ENCODE measurements at places on chromosomes 16 and 17. TPM values are rescaled to one million over a fixed set of nuclear protein-coding genes. Genes with fewer than 3 reads are reported as not detected.

DNA sequence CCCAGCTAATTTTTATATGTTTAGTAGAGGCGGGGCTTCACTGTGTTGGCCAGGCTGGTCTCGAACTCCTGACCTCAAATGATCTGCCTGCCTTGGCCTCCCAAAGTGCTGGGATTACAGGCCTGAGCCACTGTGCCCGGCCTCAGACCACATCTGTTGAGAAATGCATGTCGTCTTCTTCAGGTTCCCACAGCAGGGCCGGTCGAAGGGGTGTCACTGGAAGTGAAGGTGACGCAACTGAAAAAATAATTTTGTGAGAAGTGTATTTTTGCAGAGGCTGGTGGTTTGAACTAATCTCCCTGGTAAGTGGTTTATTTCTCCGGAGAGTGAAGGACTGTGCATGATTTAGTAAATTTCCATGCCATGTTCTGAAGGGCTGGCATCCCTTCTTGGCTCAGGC, 33.4 kb upstream of the IL34 start:
- DNase-seq: no peak

DNA sequence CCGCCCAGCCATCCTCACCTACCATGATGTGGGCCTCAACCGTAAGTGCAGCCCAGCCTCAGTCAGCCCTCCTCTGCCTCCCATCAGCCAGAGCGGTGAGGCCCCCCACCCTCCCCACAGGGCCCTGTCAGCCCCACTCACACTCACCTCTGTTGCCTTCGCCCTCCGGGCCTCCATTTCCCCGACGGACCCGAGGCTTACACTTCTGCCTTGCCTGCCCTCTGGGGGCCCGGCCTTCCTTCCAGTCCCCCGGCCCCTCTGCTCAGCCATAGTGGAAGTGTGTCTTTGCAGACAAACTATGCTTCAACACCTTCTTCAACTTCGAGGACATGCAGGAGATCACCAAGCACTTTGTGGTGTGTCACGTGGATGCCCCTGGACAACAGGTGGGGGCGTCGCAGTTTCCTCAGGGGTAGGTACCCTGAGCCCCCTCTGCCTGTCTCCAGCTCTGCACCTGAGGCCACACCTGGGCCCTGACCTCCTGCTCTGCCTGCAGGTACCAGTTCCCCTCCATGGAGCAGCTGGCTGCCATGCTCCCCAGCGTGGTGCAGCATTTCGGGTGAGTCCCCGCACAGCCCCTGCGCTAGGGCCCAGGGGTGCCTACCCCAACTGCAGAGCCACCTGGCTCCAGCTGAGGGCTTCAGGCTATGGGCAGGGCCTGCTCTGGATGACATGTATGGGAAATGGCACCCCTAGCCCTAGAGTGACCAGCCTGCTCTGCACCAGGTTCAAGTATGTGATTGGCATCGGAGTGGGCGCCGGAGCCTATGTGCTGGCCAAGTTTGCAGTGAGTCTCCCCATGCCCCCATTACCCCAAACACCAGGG, 4.1 kb downstream of the NDRG4 start:
- no peak for DNase-seq

DNA sequence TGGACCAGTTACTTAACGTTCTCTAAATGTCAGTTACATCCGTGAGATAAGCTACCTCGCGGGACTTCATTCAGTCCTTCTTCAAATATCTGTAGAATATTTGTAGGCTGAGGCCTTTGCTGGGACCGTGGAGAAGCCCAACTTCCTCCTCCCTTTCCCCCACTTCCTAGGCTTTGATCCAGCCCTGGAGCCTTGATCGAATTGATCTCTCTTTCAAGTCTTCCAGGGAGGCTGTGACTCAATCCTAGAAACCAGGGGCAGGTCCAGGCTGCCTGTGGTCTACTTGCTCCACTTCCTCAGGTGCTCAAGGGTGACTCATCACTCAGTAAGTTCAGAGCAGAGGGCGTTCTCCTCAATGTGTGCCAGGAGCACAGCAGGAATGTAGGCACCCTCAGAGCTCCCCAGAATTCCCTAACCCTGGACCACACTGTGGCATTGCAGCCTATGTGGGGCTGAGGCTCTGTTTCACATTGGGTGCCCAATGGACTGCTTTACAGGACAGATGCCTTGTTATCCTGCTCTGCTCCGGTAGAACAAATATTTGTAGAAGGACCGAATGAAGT, 11.2 kb upstream of the CEP20 start:
- DNase-seq: peak; percentile 89

DNA sequence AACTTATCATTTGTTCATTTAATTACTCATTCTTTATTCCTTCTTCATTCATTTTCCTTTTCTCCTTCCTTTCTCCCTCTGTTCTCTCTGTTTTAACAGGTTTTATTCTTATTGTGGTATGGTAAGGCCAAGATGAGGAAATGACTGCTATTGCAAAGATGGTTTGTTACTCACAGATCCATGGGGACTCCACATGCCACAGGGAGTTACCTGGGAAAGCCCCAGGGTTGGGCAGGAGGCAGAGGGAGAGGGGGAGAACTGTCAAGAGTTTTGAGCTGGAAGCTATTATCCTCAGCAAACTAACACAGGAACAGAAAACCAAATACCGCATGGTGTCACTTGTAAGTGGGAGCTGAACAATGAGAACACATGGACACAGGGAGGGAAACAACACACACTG, 453.3 kb downstream of the WWOX start:
- DNase-seq: no peak

The NXPH3 gene
- total RNA-seq: 0.28 TPM

- no peak for DNase-seq
Measured at GRCh38 chr17:75044716-75045115, 2.1 kb downstream of the ATP5PD start.

DNA sequence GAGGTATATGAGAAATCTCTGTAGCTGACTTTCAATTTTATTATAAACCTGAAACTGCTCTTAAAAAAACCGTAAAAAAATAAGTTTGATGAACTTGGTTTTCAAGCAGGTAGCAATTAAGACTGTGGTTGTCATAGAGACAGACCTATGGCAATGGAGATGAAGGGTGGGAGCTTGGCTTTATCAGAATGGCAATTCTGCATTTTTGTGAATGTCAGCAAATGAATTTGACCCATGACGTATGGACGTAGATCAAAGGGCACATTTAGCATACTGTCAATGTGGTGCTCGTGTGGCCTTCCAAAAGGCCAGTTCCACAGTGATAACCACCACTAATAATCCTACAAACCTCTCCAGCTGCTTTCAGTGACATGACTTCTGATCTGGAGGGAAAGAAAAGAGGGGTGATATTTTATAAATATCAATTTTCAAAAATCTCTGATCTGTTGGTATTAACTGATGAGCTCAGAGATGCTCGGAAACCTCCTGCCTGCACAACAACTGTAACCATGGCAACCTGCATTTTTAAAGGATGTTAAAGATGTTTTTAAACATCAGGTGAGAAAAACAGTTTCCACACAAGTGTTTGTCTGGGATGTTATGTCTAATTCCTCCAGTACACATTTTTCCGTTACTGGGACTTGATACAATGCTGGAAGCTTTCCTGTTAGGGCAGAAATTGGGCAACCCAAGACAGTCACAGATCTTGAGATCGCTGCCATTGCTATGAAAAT, 533.7 kb downstream of the CDH13 start:
- no peak for DNase-seq

GRCh38 chr16:80602894-80603293, 62.1 kb downstream of the DYNLRB2 start:
- peak; percentile 6 for DNase-seq

DNA sequence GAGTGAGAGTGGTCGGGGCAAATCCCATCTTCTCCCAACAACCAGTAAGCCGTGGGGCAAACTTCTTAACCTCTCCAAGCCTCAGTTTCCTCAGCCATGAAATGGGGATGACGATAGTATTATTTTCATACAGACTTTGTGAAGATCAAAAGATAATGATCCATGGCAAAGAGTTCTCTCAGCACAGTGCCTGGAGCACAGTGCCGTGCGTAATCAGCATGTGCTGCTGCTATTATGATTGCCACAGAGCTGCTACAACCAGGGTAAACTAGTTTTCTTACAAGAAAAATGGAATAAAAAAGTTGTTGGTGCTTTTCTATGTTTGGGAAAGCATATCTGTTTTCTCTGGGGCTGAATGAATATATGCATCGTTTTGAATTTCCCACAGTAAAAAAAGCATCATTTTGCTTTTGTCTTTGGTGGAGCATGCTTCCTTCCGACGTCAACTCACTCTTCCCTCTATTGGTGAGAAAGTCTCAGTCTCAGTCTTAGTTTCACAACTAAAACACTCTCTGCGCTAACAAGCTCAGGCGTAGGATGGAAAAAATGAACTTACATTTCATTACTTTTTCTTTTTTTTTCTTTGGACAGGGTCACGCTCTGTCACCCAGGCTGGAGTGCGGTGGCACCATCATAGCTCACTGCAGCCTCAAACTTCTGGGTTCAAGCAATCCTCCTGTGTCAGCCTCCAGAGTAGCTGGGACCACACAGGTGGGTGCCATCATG, 37.2 kb downstream of the CDK5R1 start:
- DNase-seq: no peak

DNA sequence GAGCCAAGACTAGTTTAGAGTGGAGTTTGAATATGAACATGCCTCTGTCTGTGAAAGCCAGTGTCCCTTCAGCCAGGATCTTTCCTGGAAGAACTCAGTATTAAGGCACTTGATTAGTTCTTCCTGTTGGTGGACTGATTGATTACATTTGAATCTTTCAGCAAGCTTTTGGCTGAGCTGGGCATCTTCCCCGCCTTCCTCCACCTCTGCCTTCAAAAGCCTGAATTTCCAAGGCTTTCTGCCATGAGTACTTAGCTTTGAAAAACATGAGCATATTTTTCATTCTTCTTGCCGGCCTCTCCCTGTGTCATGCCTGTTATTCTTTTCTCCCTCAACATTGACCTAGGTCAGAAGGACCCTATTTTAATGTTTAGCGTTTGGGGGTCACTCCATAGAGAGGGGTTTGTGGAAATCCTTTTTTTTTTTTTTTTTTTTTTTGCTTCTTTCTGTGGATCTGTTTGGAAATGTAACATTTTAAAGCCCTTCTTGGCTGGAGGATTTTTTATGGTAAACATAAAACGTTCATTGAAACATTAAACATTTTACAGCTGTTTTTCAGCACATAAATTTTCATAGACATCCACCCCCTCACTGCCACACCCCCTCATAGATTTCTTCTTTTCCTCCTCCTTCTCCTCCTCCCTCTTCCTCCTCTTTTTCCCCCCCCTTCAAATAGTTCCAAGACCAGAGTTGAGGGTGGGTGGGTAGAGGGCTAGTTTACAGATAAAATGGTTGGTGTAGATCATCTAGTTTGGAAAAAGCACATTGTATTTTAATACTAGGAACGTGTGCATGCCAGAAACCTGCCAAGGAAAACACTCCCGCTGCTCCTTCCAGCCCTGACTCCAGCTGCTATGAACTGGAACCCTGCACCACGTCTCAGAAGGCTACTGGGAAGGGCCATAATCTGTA, 645.9 kb downstream of the WWOX start:
- DNase-seq: no peak

The IRF8 gene
- total RNA-seq: not detected

DNA sequence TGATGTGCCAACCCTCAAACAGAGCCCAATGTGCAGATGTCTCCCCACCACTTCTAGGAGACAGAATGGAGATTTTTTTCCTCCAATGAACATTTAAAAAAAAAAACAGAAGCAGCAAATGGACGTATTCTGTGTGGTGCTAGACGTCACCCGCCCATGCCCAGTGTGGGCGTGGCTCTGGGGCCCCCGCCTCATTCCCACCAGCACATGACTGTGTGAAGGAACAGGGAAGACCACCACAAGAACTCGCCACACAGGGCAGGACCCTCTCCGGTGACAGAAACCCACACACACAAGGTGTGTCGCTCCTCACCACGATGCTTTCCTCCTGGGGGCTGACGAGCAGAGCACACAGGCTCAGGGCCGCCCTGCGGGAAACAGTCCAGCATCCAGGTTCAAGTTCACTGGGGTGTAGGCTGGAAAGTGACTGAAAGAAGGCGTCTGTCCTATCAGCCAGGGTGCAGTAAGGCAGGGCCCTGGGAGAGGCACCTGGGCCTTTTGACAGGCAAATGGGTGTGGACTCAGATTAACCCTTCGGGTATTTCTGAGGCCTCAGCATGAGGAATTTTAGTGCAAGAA, 53.5 kb downstream of the KLHDC4 start:
- no peak for DNase-seq

The CDC42EP4 gene
- 16.1 TPM for total RNA-seq

- peak; percentile 31 for DNase-seq
Measured at GRCh38 chr16:47519037-47519436, 57.9 kb downstream of the PHKB start.

The CDT1 gene
- 4.7 TPM for total RNA-seq

DNA sequence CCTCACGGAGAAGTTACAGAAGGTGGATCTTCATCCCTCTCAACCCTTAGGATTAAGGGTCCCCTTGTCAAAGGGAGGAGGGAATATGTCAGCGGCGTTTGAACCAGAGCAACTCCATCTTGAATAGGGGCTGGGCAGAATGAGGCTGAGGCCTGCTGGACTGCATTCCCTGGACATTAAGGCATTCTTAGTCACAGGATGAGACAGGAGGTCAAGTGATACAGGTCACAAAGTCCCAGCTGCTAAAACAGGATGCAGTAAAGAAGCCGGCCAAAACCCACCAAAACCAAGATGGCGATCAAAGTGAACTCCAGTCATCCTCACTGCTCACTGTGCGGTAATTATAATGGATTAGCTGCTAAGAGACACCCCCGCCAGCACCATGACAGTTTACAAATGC, 36.7 kb downstream of the RBFOX3 start:
- DNase-seq: no peak

- DNase-seq: no peak
Measured at GRCh38 chr17:39092692-39093230, 58.7 kb downstream of the PLXDC1 start.

DNA sequence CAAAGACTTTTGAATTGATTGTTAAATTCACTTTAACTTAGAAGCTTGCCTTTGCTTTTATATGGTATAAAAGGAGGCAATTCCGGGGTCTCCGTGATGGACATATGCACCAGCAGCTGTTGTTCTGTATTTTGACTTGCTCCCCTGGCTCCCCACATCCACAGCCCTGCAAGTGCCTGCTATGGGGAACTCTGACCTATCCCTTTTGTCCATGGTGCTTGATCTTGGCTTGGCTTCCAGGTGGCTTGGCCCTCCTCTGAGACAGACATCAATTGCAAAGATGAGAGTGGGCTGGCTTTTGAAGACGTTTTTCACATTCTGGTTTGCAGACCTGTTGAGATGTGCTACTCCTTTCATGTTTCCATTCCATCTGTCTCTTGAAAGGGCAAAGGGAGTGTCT, 26.9 kb downstream of the TOM1L1 start:
- DNase-seq: no peak

DNA sequence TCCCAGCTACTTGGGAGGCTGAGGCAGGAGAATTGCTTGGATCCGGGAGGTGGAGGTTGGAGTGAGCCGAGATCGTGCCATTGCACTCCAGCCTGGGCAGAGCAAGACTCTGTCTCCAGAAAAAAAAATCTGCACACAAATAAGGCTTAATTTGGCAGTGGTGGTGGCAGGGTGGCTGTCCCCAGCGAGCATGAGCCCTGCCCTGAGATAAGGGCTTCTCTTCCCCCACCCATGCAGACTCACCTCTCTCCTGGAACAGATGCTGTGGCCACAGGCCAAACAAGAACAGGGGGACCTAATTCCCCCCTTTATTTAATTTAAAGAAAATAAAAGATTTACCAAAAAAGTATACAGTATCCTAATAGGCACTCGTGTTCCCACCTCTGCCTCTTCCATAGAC, 157.2 kb downstream of the RAB11FIP4 start:
- no peak for DNase-seq

The OR3A3 gene
- not detected for total RNA-seq
